AG09319 (cell line): ENCODE measurements at places on chromosomes 4 and X.

GRCh38 chr4:167873496-167873895 is 218.8 kb upstream of the ANXA10 start:
- no peak for DNase-seq

GRCh38 chr4:14726877-14727361 is 275.4 kb upstream of the CPEB2 start:
- no peak for DNase-seq

DNA sequence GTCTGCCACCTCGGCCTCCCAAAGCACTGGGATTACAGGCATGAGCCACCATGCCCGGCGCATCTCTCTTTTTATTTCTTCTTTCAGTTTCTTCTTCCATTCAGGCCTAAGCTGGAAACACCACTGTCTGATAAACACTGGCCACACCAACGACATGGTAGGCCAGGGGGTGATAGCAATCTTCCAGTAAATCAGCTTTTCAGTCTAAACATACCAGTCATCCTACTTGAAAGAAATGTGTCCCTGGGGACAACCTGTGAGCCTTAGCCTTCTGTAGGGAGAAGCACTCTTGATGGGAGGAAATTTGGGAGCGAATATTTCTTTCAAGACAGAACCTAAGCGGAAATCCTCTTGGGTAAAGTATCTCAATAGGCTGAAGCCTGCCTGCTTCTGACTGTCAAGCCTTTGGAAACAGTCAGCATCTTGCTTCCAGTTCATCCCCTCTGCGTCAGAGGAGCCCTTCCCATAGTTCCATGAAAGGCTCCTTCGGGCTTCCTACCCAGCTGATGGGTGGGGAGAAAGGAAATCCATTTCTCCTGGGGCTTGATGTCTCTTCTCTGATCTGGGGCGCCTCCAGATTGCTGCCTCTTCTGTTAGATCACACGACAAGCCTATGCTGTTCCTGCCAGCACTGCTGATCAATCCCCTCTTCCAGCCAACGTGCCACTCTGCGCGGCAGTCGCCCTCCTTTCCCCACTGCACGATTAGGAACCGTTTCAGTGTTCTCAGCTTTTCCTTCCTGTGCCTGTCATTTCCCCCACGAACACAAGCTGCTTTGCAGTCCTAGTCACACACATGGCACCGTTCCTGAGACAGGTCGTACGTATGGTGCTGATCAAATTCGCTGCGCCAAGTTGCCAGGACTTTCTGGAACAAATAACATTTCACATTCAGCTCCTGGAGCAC is 49.5 kb upstream of the CBR4 start:
- no peak for DNase-seq

- no peak for DNase-seq
Observed at GRCh38 chr4:25065932-25066590, 35.3 kb upstream of the LGI2 start.

DNA sequence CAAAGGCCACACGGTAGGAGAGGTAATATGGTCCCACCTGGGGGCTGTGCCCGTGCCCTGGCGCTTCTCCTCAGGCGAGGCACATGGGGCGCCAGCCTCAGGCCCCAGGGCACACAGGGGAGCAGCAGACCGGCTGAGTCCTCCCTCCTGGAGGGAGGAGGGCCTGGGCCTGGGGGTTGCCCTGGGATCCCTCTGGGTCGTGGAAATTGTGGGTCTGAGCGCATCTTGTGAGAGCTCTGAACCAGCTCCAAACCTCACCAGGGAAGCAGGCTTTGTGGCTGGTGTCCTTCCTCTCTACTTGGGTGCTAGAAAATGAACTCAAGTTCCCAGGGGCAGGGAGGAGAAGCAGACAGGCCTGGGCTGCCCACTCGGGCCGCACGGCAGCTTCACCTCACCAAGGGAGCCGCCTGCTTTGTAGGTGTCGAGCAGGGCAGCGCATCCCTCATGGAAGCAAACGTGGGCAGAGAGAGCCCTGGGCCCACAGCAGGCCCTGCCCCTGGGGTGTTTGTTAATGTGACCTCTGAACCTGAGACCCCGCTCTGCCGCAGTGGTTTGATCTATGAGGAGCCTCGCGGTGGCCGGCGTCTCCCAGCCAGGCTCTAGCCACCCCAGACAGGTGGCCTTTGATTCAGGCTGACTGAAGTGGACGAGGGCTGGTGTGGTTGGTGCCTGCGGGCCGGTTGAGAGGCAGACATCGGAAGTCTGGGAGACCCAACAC is 10.8 kb downstream of the HTRA3 start:
- no peak for DNase-seq

GRCh38 chr4:122671919-122672490 is 51.1 kb upstream of the IL21 start:
- no peak for DNase-seq

- no peak for DNase-seq
Observed at GRCh38 chr4:101304916-101305315, 42.4 kb downstream of the PPP3CA start.

- DNase-seq, result no peak
Observed at GRCh38 chrX:81414630-81415029, 212.7 kb downstream of the SH3BGRL start.
